ENCODE measurements at places on chromosomes 6 and 20. TPM values are rescaled to one million over a fixed set of nuclear protein-coding genes. Genes with fewer than 3 reads are reported as not detected.
A peak's percentile ranks its signal among the peaks of the same experiment; 100 is the strongest.

GRCh38 chr20:50048420-50049166 lies 64.4 kb downstream of the UBE2V1 start:
- no peak for DNase-seq

DNA sequence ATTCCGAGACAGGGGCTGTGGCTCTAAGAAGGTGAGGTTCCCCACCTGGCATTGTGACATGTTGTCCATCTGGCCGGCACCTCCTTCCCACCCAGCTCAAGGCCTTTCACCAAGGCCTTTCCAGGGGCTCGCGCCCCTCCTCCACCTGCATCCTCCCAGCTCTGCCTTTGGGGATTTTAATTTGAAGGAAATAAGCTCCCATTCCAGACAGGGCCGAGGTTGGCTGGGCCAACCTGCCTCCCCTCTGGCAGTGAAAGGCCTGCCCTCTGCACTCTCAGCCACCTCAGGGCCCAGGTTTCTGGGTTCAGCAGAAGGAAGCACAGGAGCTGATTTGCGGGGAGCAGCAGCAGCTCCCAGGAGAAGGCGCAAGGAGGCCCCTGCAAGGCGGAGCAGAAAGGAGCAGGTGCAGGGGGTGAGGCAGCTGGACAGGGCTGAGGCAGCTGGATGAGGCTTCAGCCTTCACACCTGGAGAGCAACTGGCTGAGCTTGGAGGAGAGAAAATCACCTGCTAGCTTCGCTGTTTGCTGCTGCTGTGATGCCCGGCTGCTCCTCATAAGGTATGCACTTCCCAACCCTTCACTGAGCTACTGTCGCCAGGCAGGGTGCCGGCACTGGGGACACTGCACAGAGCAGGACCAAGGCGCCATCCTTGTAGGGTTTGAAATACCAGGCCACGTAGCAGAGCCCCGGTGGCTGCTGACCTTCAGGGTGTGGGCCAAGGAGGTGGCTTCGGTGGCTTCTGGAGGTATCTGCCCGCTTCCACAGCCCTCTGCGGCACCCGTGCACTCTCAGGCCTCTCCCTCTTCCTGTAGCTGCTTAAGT lies 147.0 kb downstream of the SYNDIG1 start:
- DNase-seq, result no peak

DNA sequence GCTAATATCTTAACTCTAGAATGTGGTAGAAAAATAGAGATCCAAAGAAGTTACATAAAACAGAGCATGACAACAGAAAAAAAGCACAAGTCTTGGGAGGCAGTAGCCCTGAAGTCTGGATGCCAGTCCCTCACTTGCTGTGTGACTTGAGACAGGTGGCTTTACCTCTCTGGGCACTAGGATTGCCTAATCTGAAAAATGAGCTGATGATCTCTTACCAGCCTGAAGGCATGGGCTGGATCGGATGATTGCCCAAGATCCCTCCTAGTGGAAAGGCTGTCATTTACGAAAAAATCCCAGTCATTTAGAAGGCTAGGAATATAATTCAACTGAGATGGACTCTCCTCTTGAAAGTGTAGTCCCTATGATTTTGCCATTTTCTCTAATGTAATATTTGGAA lies 10.9 kb upstream of the GCM1 start:
- no peak for DNase-seq

The IPCEF1 gene
- polyA plus RNA-seq, result 1.1 TPM

DNA sequence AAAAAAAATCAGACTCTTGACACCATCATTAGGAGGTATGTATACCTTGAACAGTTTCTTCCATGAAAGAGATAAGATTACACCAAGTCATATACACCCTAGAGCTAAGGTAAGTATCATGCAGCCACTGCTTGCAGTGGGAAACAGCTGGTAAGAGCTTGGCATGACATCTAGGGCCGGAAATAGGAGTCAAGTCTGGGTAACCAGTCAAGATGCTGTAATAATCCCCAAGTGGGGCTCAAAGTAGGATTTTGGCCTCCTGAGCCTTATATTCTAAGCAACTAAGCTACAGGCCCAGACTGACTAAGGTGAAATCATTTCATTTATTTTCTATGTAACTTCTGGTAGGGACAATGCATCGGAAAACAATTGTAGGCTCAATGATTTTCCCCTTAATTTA lies 23.9 kb downstream of the TRERF1 start:
- DNase-seq, result no peak

DNA sequence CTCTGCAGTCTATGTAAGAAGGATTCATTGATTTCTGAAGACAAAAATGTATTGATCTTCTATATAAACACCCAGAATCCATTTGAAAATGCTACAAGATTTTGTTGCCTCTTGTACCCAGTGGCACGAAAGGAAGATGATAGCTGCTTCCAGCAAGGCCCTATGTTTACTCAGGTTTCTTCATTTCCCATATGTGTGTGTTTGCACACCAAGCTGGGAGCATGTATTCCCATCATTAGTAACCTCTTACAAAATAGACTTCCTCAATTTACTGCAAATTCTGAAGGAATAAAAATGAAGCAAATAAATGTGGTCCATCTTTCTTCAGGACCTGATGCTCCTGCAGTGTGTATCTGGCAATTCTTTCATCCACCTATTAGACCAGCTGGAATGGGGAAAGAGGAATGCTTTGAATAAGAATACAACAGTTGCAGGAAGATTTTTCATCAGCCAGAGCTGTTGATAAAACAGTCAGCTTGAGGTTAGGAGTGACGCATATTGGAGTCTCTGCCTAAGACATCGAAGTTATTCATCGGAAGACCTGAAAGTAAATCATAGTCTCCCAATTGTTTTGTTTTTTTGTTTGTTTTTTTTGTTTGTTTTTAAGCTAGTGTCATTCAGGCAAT lies 132.3 kb downstream of the PDE7B start:
- no peak for DNase-seq

- no peak for DNase-seq
Observed at GRCh38 chr20:22684763-22685443, 100.5 kb upstream of the FOXA2 start.

GRCh38 chr20:18739751-18740166 lies 73.8 kb upstream of the SCP2D1 start:
- peak; percentile 90 for DNase-seq

DNA sequence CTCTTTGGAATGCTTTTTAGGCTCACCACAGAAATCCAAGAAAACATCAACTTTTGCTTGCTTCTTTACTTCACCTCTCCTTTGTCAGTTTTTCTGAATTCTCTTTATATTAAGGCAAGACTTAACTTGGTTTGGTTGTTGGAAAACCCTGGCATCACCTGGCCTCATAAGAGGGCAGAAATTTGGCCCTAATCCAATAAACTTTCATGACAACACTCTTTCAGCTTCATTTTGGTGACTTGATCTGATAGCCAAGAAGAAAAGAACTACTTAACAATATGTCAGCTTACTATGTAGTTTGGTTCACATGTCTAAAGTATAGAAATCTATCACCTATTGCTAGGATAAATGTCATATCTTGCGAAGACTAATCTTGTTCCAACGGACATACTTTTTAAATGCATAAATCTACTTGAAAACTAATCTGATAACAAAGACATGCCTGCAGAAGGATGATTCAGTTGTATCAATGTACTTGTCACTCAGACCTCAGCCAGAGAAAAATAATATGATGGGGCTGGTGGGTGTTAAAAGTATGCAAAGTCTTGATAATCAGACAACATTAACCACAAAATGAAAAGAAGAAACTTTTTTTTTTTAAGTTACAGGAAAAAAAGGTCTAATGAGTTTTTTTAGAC lies 19.3 kb upstream of the HBS1L start:
- no peak for DNase-seq

All from urinary bladder (tissue), 4 donors.